NT2/D1 (cell line): ENCODE measurements at places on chromosomes 2 and 18.

DNA sequence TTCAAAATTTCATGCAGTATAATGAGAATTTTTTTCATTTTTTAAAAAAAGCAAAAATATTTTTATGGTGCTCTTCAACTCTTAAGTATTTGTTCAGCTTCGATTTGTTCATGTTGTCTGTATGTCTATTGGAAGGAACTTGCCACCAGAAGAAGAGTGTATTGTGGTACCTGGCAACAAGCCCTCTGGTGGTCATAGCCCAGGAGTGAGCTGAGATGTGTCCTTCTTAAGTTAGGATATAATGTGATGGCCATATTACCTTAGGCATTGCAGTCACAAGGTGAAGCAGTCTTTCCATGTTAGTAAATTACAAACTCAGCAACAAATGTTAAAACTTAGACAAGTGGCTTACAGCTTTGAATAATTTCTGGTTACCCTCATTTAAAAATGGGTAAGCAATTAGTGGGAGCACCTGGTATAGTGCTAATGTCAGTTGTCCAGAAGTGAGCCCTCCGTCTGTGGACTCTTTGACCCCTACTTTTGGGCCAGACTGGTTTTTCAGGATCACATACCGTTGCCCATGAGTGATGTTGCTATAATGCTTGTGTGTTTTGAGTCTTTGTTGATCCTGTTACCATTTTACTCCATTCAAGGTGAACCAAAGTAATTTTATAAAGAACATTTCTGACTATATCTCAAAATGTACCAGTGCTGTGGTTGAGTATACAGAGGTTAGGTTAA is 57.4 kb downstream of the MYO1B start:
- no peak for DNase-seq

GRCh38 chr2:39017334-39017733 is 103.5 kb downstream of the SOS1 start:
- DNase-seq: no peak

DNA sequence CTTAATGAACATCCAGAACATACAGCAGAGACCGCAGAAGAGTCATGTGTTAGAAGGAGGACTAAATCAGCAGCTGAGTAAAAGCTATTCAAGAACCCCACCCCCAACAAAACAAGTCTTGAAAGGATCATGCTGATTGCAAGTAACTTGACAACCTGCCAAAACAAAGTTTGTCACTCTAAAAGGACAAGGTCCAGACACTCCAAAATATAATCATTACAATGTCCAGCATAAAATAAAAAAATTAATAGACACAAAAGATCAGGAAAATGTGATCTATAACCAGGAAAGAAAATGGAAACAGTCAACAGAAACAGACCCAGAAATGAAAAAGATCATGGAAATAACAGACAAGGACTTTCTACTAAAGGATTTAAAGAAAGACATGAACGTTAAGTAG is 28.5 kb downstream of the CCDC88A start:
- DNase-seq: no peak

DNA sequence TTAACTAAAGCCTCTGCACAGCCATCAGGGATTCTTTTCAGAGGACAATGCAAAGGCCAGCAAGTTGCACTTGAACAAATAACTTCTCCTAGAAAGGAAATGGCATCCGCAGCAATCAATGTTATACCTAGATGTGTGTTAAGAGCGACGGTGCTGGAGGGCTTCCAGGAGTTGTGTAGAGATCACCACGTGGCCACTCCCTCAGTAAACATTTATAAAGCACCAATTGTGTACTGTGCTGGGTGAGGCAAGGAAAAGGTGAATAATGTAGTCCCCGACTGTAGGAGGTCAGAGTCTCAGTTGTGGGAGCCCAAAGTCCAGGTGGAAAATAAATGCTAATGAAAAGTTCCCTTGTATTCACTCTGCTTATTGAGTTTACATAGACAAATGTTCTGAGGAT is 135.0 kb downstream of the ALK start:
- no peak for DNase-seq

GRCh38 chr2:179985163-179985820 is 21.8 kb downstream of the CWC22 start:
- DNase-seq: no peak

GRCh38 chr18:55376387-55376786 is 211.6 kb downstream of the TCF4 start:
- no peak for DNase-seq

GRCh38 chr2:72994991-72995380 is 76.5 kb downstream of the SFXN5 start:
- DNase-seq: no peak

DNA sequence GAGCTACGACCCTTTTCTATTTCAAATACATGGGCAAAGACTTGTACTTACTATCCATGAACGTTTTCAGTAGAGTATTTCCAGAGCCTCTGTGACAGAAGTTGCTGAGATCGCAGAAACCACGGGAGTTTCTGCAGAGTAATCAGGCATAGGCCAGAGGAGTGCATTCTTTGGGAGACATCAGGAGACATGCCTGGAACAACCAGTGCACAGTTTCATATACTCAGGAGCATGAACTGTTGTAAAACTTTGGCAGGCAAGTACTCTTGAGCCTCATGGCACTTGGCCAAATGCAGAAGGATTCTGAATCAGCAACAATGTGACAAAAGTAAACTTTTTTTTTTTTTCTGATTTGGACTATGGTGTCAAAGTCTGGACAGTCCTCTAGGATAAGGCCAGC is 307.1 kb downstream of the GRB14 start:
- no peak for DNase-seq

DNA sequence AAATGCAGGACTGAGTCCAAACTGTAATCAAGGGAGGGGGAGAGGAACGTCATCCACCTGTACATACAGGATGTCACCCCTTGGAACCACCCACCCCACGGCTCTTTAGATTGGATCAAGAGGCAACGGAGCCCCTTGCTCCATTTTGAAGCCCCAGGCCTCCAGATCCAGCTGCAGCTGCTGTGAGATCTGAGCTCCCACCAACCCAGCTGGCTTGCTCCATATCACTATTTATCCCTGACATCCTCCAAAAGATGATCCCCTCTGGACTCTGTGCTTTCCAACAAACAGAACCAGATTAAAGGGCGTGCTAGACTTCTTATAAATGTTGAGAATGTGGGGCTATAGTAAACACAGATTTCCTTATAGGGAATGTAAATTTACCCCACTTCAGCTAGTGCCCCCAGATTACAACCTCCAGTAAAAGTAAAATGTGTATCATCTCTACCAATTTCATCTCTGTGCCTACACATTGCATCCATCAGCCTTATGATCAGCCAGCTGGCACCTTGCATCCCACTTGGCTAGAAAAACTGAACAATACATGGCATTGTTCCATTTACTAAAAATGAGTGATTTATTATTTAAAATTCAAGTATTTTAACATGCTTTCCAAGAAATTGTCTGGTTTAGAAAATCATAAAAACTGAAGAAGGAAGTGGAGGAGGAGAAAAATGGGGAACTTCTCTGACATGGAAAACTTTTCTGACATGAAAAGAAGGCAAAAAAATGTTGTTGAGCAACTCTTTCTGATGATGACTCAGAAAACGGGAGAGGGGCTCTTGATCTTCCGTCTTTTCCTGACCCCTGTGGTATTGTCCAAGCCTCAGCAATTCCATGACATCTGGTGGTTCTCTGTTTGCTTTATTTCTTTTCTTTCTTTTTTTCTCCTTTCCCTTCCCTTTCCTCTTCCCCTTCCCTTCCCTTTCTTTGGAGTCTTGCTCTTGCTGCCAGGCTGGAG is 262.6 kb upstream of the THUMPD2 start:
- DNase-seq: no peak

DNA sequence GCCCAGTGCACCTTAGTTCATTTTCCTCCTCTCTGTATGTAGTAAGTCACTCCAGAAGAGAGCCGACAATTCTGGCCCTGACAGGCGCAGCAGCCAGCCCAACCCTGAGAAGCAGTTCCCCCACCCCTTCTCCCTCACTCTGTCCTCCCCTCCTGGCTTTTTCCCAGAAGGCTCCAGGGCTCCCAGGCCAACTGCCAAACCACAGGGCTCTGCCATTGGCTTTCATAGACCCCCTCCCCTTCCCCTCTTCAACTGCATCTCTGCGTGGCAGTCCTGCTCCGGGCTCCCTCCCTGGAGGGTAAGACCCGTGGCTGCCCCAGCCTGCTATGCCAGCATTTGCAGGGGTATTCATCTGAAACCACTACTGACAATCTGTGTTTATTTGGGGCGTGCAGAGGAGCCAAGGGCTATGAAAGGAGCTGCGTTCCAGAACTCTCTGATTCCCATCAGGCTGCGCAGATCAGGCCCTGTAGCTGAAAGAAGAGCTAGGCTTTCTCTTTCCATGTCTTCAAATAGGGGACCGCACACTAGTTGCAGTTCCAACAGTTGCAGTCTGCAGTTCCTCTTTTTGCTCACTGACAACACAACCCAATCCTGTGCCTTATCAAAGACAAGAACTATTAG is 388.6 kb upstream of the TNP1 start:
- no peak for DNase-seq

DNA sequence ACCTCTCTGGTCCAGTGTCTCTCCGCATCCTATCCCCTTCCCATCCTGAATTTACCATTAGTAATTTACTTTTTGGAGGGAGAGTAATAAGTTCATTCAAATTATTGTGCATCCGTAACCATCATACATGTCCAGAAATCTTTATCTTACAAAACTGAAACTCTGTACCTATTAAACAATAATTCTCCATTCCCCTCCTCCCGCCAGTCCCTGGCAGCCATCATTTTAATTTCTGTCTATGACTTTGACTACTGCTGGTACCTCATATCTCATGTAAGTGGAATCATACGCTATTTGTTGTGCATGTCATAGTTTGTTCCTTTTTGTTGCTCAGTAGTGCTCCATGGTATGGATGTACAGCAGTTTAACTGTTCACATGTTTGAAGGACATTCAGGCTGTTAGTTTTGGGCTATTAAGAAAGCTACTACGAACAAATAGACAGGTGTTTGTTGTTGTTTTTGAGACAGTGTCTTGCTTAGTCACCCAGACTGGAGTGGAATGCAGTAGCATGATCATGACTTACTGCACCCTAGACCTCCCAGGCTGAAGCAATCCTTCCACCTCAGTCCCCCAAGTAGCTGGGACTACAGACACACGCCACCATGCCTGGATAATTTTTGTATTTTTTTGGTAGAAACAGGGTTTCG is 2.0 kb downstream of the LIMS1 start:
- DNase-seq: no peak

GRCh38 chr18:7741640-7742039 is 174.5 kb downstream of the PTPRM start:
- DNase-seq: no peak

DNA sequence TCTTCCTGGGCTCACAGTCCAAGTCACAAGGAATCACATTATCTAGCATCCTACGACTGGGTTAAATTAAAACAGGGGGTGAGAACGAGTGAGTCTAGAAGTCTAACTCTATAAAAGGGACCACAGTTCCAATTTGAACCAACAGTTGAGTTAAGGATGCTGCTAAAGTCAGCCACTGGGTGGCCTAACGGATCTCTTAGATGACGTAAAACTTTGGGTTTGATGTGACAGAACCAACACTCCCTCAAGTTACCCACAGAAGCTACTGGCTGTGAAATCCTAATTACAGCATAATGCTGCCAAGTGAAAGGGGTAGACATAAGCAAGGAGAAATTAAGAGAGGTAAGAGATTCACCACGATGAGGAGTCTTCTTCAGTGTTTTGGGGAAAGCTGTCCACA is 32.7 kb upstream of the RUFY4 start:
- no peak for DNase-seq
